Stimulated activated CD8-positive, alpha-beta memory T cell treated with anti-CD3 and anti-CD28 coated beads, Interleukin-4, amount 100 ng/mL, for 48 hours (primary cell): ENCODE measurements at places on chromosomes 12 and 14.

- DNase-seq, result no peak
These were observed 282.4 kb upstream of the RTL1 start for GRCh38 chr14:101185946-101186345.

DNA sequence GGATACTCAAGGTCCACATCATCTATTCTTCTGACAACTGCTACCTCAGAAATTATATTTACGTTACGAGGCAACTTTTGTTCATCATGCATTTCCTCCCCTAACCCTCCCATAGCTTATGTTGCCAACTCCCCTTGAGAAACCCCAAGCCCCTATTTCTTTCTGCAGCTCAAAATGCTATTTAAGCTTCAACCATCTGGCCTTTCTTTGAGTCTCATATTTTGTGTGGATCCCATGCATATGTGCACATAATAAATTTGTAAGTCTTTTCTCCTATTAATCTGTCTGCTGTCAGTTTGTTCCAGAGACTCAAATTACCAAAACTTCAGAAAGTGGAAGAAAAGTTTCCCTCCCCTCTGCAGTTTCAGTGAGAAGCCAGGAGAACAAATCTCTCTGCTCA, 444.1 kb downstream of the TRHDE start:
- DNase-seq, result no peak

DNA sequence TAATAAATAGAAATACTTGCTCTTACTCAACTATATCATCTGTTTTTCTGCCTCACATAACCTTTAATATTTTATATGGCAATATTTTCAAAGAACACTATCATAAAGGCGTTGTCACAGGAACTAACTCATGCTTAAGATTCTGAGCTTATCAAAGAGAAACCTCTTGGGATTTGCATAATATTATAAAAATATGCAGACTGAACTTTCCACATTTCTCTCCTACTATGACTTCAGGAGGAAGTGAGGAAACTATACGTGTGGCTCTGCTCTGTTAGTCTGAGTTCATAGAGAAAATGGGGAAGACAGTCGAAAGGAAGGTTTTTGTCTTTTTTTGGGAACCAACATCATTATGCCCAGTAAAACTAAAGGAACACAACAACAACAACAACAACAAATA, 124.7 kb downstream of the GARIN6 start:
- no peak for DNase-seq

GRCh38 chr12:124705545-124706138, 138.2 kb upstream of the NCOR2 start:
- no peak for DNase-seq

DNA sequence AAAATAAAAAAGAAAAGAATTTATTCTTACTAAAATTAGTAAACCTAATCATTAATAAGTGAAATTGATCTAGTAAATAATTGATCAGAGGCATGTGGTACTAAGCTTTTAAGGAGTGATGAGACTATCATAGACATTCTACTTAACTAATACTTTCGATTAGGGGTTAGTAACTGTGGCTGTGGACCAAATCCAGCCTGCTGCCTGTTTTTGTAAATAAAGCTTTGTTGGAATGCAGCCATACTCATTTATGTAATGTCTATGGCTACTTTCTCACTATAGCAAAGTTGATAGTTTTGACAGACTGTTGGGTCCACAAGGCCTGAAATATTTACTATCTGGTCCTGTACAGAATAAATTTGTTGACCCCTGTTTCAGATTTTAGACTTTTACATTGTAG, 63.2 kb downstream of the PLEKHA5 start:
- DNase-seq, result no peak
